ENCODE measurements at places on chromosomes 11 and 22. TPM values are rescaled to one million over a fixed set of nuclear protein-coding genes. Genes with fewer than 3 reads are reported as not detected.
A peak's percentile ranks its signal among the peaks of the same experiment; 100 is the strongest.

Gene BLID
- polyA plus RNA-seq: not detected

Gene AMOTL1
- 10.5 TPM for polyA plus RNA-seq

Gene LYVE1
- 16.1 TPM for polyA plus RNA-seq

Gene CHCHD10
- 64.0 TPM for polyA plus RNA-seq

Gene TUBA8
- 3.1 TPM for polyA plus RNA-seq

Gene OPCML
- polyA plus RNA-seq: 0.07 TPM

- DNase-seq: no peak
- no peak overlapping the region for H3K4me3 ChIP-seq
- H3K27me3 ChIP-seq: no peaks in the 10 kb centered on the region
- H3K36me3 ChIP-seq: no peaks in the 10 kb centered on the region
These were observed 6.0 kb downstream of the XKR3 start for GRCh38 chr22:16819249-16819648.

GRCh38 chr11:127943763-127944162 is 643.6 kb downstream of the ETS1 start:
- DNase-seq: no peak
- no peak overlapping the region for H3K4me3 ChIP-seq
- no peaks in the 10 kb centered on the region for H3K36me3 ChIP-seq
- no peaks in the 10 kb centered on the region for H3K4me1 ChIP-seq
- no peaks in the 10 kb centered on the region for H3K27me3 ChIP-seq

DNA sequence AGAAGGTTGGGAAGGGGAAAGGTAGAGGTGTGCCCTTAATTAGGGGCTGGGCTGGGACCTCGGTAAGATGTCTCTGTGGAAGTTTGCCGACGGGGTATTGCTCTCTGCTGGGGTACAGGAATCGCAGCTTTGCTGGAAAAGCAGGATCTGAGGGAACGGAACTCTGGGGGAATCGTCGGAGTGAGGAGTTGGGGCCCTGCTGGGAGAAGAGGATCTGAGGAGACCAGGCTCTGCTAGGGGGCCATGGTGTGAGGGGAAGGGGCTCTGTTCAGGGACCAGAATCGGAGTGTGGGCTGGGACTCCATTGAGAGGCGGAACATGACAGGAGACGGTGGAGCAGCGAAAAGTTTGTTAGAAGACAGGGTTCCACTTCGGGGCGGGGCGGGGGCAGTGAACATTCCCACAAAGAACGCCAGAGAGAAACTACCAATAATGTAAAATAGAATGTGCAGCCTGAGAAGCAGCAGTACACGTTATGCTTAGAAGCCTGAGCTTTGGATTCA is 456 bp downstream of the AAMDC start:
- no peaks in the 10 kb centered on the region for H3K27me3 ChIP-seq
- DNase-seq: no peak
- H3K36me3 ChIP-seq: no peaks in the 10 kb centered on the region
- peaks cover 10% of the 10 kb centered on the region for H3K4me1 ChIP-seq
- peak overlapping the region; percentile 94 for H3K4me3 ChIP-seq

- H3K27me3 ChIP-seq: no peaks in the 10 kb centered on the region
- no peak overlapping the region for H3K27ac ChIP-seq
- H3K36me3 ChIP-seq: peaks cover 26% of the 10 kb centered on the region
- no peak overlapping the region for H3K4me3 ChIP-seq
- H3K4me1 ChIP-seq: no peaks in the 10 kb centered on the region
These were observed 8.4 kb downstream of the SLC29A2 start for GRCh38 chr11:66363187-66363601.

GRCh38 chr22:35053060-35053835 is 12.7 kb upstream of the ISX start:
- no peak overlapping the region for H3K4me3 ChIP-seq
- H3K27ac ChIP-seq: no peak overlapping the region
- no peaks in the 10 kb centered on the region for H3K4me1 ChIP-seq
- H3K27me3 ChIP-seq: no peaks in the 10 kb centered on the region

GRCh38 chr11:121059605-121060004 is 35.7 kb downstream of the TBCEL start:
- H3K36me3 ChIP-seq: peaks cover 22% of the 10 kb centered on the region
- H3K4me1 ChIP-seq: no peaks in the 10 kb centered on the region
- H3K27ac ChIP-seq: no peak overlapping the region
- no peak overlapping the region for H3K4me3 ChIP-seq

DNA sequence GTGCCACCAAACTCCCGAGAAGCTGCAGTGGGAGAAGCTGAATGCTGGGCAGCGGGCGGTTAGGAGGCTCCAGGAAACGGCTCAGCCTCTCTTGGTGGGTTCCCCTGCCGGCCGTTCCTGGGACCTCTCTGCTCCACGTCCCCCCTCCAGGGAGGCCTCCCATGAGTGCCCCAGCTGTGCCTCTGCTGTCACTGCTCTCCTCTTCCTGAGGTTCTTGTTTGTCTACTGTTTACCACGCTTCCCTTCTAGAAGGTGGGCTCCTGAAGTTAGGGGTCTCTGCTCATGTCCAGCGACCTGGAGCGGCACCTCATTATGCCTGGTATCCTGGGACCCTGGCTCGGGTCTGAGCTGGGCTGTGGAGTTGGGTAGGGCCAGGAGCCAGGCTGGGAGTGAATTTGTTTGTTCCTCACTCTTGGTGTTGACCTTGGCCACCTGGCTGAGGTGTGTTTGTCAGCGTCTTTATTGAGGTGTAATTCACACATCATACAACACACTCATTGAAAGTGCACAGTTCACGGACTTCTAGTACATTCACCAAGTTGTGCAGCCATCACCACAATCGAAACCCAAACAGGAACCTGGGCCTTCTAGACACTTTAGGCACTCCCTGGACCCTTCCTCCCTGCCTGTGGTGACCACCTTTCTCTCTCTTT is 37.8 kb upstream of the GRAMD4 start:
- peaks cover 3% of the 10 kb centered on the region for H3K36me3 ChIP-seq
- DNase-seq: no peak
- H3K4me1 ChIP-seq: peaks cover 71% of the 10 kb centered on the region
- no peaks in the 10 kb centered on the region for H3K27me3 ChIP-seq
- no peak overlapping the region for H3K27ac ChIP-seq

DNA sequence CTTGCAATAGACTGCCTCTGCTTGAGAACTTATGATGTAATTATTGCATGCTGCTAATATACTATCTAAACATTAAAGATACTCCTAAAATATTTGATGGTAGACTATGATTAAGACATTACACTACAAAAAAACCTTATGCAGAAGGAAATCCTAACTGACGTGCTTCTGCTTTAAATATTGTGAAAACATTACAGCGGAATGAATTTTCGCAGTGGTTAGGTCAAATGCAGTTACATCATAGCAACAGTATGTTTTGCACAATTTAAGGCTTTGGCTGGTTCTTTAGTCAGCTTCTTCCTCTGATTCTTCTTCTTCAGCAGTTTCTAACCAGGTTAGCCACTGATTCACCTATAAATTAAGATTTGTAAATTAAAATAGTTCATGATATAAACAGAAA is 11.2 kb downstream of the EIF4G2 start:
- no peak overlapping the region for H3K27ac ChIP-seq
- H3K4me1 ChIP-seq: no peaks in the 10 kb centered on the region
- H3K4me3 ChIP-seq: no peak overlapping the region
- DNase-seq: no peak

DNA sequence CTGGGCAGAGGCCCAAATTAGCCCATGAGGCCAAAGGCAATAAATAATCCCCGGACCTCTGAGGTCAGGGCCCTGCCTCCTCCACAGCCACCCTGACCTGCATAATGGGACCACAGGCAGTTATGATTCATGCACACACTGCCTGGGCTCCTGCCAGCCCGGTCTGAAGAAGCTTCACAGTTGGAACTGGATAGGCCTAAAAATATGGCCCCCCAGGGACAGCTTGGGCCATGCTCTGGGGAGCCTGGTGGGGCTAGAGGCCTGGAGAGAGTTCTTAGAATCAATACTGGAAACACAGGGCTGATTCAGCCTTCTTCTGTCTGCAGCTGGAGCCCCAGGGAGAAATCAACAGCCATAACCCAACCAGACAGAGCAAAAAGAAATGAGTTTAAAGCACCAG is 112.8 kb upstream of the CADM1 start:
- no peaks in the 10 kb centered on the region for H3K4me1 ChIP-seq
- no peaks in the 10 kb centered on the region for H3K27me3 ChIP-seq
- no peak overlapping the region for H3K4me3 ChIP-seq
- no peak for DNase-seq
- H3K36me3 ChIP-seq: no peaks in the 10 kb centered on the region
- no peak overlapping the region for H3K27ac ChIP-seq

- no peak overlapping the region for H3K27ac ChIP-seq
- H3K27me3 ChIP-seq: no peaks in the 10 kb centered on the region
- H3K4me3 ChIP-seq: no peak overlapping the region
- DNase-seq: no peak
These were observed 131.7 kb downstream of the GRIK4 start for GRCh38 chr11:120643284-120643683.

GRCh38 chr11:128165572-128165971 is 421.8 kb downstream of the ETS1 start:
- no peak overlapping the region for H3K27ac ChIP-seq
- no peak overlapping the region for H3K4me3 ChIP-seq
- H3K36me3 ChIP-seq: no peaks in the 10 kb centered on the region
- H3K27me3 ChIP-seq: no peaks in the 10 kb centered on the region
- H3K4me1 ChIP-seq: peaks cover 4% of the 10 kb centered on the region
- DNase-seq: no peak

DNA sequence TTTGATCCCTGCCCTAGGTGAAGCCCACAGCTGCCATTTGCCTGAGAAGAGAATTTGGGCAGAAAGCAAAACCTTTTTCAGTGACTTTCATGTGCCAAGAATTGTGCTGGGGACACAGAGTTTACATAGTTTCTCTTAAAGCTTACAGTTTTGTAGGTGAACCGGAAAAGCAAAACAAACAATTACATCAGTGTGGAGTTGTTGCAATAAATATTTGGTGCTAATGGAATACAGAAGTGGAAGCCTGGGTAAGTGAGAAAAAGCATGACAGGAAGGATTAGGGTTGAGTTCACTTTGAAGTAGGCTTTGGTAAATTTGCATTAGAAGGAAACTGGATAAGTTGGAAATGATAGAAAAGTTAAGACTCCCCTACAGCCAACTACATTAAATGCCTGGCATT is 82.7 kb downstream of the RASSF10 start:
- DNase-seq: no peak
- H3K4me3 ChIP-seq: no peak overlapping the region
- H3K27ac ChIP-seq: no peak overlapping the region
- no peaks in the 10 kb centered on the region for H3K4me1 ChIP-seq
- H3K36me3 ChIP-seq: no peaks in the 10 kb centered on the region

DNA sequence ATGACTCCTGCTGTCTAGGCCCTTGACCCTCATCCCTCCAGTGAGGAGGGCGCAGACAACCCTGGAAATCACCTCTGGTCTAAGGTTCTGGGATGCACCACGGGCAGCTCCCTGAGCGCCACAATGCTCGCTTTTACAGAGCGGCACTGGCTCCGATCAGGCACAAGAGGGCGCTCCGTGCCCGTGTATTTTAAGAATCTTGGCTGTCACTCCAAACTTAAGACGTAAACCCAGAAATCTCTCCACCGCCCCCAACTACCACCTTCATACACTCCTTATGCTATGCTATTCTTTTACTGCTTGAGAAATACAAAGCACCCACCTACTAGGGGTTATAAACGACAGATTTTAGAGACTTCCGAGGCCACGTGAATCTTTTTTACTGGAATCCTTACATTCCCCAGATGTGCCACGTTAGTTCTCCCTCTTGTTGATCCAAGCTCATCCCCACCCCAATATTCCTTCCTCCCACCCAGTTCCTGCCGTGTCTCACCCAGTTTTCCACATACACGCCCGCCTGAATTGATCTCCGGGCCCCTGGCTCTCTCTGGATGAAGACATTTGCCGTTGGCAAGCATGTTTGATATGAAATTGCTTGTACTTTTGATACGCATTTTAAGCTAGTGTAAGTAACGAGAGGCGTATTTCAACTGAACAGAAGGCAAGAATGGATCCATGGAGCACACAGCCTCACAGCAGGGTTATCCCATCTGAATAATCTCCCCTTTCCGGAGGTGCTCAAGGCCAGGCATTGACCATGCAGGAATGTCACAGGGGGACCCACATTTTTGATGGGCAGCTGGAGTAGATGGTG is 453.5 kb downstream of the OPCML start:
- no peak overlapping the region for H3K4me3 ChIP-seq
- no peak overlapping the region for H3K27ac ChIP-seq
- peak; percentile 24 for DNase-seq
- no peaks in the 10 kb centered on the region for H3K36me3 ChIP-seq
- H3K27me3 ChIP-seq: peaks cover 34% of the 10 kb centered on the region

- peak overlapping the region; percentile 51 for H3K4me3 ChIP-seq
- no peak overlapping the region for H3K27ac ChIP-seq
- peak; percentile 27 for DNase-seq
- peaks cover 13% of the 10 kb centered on the region for H3K4me1 ChIP-seq
These were observed 607 bp downstream of the PLAAT3 start for GRCh38 chr11:63613517-63614135.

DNA sequence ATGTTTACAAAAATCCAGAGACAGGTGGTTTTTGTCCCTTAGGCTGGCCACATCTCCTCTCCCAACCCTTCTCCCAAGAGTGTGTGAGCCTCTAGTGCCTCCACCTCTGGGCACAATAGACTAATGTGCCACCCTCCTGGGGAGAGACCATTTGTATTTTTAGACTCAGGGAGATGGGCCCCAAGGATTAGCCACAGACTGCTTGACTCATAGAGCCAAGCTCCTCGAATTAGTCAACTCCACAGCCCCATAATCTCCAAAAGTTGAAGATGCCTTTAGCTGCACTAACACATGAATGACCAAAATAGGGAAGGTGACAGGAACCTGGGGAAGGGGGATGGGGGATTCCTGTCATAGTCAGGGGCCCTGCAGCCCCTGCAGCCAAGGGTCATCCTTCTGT is 53.0 kb upstream of the LRRC32 start:
- H3K4me1 ChIP-seq: no peaks in the 10 kb centered on the region
- H3K36me3 ChIP-seq: no peaks in the 10 kb centered on the region
- H3K27me3 ChIP-seq: peaks cover 25% of the 10 kb centered on the region
- H3K4me3 ChIP-seq: no peak overlapping the region

DNA sequence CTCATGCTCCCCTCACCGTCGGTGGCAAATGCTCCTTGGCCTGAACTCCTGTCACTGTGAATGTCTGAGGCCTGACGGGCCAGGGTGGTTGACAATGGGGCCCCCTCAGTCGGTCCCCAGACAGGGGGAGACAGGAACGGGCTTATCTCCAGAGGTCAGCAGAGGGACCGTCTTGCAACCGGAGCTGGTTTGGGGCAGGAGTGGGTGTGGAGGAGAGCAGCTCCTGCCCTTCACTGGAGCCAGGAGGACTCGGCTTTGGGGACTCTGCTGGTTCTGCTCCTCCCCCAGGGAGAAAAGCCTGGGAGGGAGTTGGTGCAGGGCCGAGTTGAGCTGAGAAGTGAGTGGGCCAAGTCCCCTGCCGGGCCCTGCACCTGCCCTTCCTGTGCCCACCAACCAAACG is 354.4 kb downstream of the BRD1 start:
- H3K4me1 ChIP-seq: no peaks in the 10 kb centered on the region
- no peak overlapping the region for H3K27ac ChIP-seq
- no peaks in the 10 kb centered on the region for H3K27me3 ChIP-seq
- DNase-seq: no peak

Data from thymus (tissue), 14 donors.